ENCODE measurements at places on chromosomes 7 and 10.

GRCh38 chr10:120746001-120746777 lies 105.0 kb upstream of the WDR11 start:
- DNase-seq = no peak

- DNase-seq = no peak
Measured at GRCh38 chr7:91683823-91684222, 196.7 kb downstream of the MTERF1 start.

DNA sequence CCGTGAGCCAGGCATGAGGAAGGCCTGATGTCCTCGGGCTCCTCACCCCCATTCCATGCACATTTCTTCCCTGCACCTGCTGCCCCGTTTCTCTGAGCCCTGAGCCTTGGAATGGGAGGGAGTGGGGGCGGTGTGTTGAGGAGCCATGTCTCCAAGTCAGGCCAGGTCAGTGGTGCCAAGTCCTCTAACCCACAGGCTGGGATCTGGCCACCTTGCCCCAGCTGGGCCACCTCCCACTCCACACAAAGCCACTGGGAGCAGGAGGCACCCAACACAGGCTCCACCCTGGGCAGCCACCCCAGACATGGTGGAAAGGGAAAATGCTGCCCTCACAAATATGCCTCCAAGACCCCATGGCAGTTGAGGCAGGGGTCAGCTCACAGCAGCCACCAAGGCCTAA lies 27.7 kb downstream of the ZCCHC24 start:
- no peak for DNase-seq

DNA sequence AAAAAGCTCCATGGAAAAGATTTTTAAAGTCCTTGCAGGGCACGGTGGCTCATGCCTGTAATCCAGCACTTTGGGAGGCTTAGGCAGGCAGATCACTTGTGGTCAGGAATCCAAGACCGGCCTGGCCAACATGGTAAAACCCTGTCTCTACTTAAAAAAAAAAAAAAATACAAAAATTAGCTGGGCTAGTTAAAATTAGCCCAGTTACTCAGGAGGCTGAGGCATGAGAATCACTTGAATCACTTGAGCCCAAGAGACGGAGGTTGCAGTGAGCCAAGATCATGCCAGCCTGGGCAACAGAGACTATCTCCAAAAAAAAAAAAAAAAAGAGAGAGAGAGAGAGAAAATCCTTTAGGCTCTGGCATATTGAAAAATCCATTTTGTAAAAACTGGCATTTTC lies 61.9 kb downstream of the CCDC6 start:
- DNase-seq = no peak

DNA sequence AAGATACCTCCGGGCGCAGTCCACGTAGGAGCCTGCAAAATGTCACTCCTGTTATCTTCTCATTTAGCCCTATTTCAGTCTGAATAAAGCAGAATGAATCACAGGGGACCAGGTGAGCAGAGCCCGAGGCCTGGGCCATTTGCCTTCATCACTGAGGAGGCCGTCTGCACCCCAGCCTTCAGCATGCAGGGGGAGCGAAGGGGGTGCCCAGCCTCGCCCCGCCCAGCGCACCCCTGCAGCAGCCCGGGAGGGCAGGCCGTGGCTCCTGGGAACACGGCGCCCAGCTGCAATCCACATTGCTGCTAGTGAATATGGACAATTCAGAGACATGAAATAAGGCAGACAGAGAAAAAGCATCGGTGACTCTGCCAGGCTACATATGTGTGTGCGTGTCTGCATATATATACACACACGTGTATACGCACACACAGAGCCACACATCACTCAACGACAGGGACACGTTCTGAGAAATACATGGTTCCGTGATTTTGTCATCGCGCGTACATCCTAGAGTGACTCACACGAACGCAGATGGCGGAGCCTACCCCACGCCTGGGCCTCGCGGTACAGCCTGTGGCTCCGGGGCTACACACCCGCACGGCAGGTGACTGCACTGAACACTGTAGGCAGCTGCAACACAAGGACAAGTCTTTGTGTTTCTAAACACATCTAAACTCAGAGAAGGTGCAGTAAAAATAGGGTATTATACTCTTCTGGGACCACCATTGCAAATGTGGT lies 15.2 kb upstream of the ELFN1 start:
- no peak for DNase-seq

GRCh38 chr7:37100735-37101331 lies 347.8 kb downstream of the ELMO1 start:
- no peak for DNase-seq

GRCh38 chr10:4813023-4813422 lies 13.0 kb upstream of the AKR1E2 start:
- no peak for DNase-seq

DNA sequence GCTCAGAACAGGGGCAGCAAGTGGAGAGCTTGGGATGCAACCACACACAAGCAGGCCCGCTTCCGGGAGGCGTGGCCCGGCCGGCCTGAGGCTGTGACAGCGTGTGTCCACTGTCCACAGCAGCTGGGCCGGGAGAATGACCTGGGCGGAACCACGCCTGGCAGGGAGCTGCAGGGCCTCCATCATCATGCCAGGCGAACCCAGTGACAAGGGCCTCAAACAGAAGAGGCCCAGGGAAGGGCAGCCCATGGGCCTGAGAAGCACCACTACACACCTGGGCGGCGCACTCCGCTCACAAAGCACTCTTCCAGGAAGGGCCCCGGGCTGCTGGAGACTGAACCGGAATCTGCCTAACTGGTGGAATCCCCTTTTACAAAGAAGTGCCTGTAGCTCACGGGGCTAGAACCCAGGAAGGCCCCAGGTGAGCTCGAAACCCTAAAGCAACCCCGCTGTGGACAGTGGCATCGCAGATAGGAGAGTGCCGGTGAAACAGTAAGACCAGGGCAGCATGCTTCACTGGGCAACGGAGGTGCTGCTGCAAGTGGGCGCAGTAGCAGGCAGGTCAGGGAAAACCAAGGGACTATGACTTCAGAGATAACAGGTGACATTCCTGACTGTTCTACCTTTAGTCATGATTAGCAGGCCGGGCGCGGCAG lies 66.0 kb downstream of the MAD1L1 start:
- DNase-seq = no peak

- no peak for DNase-seq
Measured at GRCh38 chr10:113775686-113776294, 24.3 kb downstream of the PLEKHS1 start.

DNA sequence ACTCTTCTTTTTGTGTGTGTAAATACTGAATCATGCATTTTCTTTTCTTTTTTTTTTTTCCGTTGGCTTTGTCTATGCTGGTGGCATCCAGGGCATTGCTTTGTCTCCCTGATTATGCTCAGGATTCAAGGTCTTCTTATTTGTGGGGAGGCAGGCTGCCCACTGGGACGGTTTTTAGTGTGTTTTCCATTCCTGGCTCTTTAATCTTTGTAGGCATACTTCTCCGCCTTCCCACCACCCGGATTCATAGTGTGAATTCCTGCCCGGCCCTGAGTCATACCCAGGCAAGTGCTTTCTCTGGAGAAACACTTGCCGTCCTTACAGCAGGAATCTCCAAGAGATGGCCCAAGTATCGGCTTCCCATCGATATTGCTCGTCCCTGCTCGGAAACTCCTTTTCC lies 5.2 kb downstream of the ZNF655 start:
- DNase-seq = no peak

GRCh38 chr10:99709480-99710229 lies 22.3 kb downstream of the COX15 start:
- no peak for DNase-seq

Data from T-helper 9 cell (primary cell).